Activated CD4-positive, alpha-beta T cell treated with anti-CD3 and anti-CD28 coated beads, Interleukin-2, amount 50 U/mL, for 4 hours (primary cell): ENCODE measurements at places on chromosomes 3 and 15.

DNA sequence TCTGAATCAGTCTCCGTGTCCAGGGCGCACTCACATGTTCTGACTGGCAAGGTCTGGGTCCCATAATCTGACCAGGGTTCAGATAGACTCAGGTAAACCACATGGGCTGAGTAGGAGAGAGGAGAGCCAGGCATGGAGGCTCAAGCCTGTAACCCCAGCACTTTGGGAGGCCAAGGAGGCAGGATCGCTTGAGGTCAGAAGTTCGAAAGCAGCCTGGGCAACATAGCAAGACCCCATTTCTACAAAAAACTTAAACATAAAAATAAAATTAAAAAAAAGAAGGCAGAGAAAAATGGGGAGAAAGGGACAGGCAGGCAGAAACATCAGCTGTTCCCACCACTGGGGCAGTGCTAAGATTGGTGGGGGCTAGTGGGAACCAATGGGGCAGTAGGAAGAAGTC is 5.4 kb downstream of the TMEM43 start:
- DNase-seq = no peak

- peak; percentile 55 for DNase-seq
Measured at GRCh38 chr3:125437631-125438435, 62.7 kb upstream of the ZNF148 start.

- no peak for DNase-seq
Measured at GRCh38 chr3:45679805-45680204, 9.4 kb upstream of the SACM1L start.

- DNase-seq = no peak
Measured at GRCh38 chr3:7254251-7254650, 393.3 kb downstream of the GRM7 start.

GRCh38 chr3:177370246-177370822 is 173.1 kb upstream of the TBL1XR1 start:
- DNase-seq = no peak
